ENCODE measurements at places on chromosomes 5 and 9.

DNA sequence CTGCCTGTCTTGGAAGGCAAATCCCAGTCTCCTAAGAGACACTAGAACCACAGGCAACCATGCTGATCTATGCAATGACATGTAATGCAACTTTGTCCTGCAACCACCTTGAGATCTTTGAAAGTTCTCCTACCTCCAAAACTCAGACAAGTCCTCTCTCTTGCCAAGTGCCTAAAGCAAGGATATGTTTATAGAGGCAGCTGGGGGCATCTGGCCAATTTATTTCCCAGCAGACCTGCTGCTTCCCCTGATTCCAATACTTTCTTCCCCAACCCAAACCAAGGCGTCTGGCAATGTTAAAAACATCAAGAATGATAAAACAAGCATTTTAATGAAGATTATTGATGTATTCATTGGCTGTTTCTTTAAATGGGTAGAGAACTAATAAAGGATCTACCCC lies 138.4 kb downstream of the DOCK8 start:
- DNase-seq = no peak

GRCh38 chr5:112800891-112801290 lies 60.2 kb upstream of the SRP19 start:
- DNase-seq = no peak

DNA sequence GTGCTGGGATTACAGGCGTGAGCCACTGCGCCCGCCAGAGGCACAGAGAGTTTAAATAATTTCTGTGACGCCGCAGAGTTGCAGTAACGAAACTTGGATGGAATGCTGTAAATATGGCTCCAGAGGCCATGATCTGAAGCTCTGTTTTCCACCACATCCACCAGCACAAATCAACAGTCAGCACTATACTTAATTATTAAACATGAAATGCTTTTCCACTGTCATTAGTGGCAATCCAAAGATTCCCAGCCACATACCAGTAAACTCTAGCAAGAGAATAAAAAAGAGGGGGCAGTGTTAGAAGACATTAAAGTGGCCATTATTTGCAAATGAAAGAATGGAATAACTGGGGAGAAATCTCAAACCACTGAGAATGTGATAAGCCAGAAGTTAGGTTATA lies 242.5 kb downstream of the DIRAS2 start:
- no peak for DNase-seq

- DNase-seq = no peak
These were observed 272.2 kb upstream of the ADRA1B start for GRCh38 chr5:159644053-159644452.

DNA sequence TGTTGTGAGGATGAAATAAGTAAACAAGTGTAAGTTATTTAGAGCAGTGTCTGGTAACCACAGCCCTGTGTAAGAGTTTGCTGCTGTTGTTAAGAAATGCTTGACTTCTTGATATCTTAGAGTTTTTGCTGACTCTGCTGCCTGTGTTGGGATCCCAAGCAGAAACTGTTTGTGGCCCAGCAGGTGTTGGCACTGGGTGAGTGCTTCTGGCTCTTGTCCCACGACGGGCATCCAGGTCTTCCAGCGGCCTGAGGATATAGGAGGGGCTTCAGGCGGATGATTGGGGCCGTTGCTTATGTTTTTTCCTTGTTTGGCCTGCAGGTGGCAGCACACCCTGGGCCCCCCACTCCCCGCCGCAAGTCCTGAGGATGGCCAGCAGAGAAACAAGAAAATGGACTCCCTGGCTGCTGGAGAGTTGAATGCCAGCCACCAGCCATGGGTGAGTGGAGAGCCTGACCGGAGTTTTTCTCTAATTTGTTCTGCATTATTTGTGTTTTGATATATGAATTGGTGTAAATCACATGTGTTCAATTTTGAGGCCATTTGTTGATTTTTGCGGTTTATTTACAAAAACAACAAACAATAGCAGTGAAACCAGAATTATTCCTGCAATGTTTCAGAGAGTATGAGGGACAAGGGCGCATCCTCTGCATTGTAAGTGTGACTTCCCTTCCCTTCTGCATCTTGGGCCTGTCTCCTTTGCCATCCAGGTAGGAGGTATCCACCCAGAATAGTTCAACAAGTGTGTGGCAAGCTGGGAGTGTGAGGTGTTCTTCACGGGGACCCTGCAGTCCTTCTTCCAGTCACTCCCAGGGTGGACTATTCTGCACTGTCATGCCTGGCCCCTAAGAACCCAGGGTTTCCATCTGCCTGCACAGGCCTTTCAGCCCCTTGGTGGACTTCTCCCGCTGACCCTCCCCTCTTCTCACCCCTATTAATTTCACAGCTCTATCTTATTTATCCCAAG lies 50.3 kb downstream of the SLC22A5 start:
- DNase-seq = peak; percentile 69

- DNase-seq = no peak
These were observed 22.3 kb downstream of the CAAP1 start for GRCh38 chr9:26870292-26870691.

GRCh38 chr5:72138943-72139521 lies 31.8 kb downstream of the MAP1B start:
- no peak for DNase-seq

DNA sequence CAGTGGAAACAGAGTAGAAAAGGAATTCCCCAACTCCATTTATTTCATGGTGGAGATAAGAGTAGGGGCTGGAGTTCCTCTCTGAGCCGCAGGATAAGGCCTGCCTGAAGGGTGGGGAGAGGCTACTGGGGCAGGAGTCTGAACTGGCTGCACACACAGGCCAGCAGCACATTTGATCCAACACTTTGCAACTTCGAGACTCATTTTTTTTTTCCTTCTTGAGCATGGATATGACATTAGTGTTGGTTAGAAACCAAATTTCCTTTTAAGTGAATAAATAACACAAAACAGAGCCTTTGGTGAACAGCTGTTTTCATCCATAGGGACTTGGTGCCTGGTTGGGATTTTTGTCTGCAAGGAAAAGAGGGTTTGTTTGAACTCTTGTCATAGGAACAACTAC lies 76.6 kb downstream of the RALGPS1 start:
- DNase-seq = no peak

- no peak for DNase-seq
These were observed 83.2 kb downstream of the FOXD1 start for GRCh38 chr5:73365301-73365853.

DNA sequence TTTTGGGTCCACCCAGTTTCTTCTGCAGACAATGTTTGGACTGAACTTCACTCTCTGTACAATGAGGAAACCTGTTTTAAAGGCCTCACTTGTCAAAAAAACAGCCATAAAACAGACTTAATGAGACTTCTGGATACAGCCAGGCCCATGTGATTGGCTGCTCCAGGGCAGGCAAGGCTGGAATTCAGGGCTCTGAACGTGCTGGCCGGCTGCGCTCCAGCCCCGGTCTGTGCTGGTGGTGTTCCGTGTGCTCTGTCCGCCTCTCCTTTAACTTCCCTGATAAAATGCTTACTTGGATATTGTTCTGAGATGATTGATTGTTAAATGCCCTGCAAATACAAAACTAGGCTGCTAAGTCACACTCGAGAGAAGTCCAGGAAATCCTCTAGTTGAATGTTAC lies 131.2 kb upstream of the KLF4 start:
- no peak for DNase-seq

- DNase-seq = no peak
These were observed 179.7 kb upstream of the ISL1 start for GRCh38 chr5:51203598-51203997.

DNA sequence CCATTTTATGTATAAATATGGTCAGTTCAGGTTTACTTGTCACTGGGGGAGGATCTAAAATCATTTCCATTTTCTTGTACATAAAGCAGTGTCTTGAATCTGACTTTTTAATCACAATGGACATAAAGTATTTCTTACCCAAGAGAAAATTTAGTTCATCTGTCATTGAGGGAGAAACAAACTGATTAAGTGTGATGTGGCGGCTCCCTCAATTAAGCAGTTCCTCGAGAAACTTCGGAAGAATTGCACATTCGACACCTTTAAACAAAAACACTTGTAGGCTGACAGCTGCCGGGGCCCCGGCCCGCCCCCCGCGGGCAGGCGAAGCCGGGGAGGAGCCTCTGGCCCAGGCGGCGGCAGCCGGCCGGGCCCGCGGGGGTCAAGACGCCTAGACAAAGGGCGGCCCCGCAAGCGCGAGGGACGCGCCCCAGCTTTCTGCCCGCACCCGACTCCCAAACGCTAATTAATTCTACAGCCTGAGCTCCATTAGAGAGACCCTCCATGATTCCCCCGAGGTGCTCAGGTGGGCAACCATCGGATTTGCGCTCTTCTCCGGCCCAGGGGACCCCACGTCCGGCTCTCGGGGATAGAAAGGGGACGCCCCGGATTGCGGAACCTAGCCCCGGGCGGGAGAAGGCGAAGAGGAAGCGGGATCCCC lies 750 bp downstream of the TRIM36 start:
- no peak for DNase-seq

GRCh38 chr9:98187926-98188325 lies 4.5 kb downstream of the CORO2A start:
- DNase-seq = no peak

DNA sequence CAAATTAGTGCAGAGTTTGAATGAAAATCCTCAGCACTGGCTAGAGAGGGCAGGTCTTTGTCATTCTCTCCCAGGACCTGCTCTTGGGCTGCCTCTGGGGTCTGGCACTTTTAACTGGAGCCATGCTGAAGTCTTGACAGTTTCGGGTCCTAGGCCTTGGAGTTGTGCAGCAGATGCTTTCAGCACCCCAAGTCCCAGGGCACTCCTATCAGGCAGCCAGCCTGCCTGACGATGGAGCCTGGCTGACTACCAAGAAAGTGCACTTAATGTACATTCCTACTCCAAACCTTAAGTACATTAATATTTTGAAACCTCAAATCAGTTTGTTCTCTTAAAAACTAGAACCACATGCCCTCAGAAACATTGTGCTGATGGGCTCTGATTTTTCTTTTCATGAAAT lies 69.3 kb upstream of the CXCL14 start:
- DNase-seq = no peak

GRCh38 chr5:90740244-90740799 lies 181.7 kb downstream of the ADGRV1 start:
- no peak for DNase-seq

DNA sequence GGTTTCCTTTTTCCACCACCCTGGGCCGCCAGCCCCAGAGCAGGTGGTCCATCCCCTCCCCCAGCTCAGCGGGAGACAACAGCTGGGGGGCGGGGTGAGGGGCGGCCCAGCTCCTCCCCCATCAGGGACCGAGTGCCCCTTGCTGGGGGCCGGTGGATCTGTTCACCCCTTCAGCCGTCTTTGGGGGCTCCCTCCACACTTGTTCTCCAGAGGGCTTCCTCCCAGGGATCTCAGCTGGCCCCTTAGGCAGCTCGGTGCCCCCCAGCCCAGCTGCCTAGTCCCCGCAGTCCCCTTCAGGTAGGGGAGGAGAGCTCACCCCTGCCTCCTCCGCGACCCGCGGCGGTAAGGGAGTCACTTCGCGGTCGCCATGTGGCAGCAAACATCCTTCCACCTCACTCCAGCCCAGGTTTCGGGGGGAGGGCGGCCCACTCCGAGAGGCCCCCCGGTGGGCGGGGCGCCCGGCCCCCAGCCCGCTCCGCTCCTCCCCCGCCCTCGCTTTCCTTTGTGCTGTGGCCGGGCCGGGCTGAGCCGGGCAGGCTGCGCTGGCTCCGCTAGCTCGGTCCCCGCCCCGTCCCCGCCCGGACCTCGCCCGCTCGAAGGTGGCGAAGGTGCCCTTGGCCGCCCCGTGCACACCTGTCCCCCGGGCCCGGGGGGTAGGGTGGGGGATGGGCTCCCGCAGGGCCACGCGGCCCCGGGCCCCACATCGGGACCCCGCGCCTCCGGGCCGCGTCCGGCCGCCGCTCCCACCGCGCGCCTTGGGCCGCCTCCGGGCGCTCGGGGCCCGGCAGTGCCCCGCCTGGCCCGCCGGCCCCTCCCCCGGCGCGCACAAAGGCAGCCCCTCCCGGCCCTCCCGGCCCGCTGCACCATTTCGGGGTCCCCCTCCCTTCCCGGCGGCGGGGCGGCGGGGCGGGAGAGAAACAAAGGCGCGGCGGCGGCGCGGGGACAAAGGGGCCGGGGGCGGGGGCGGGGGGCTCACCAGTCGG lies 683 bp downstream of the DBN1 start:
- DNase-seq = peak; percentile 86

DNA sequence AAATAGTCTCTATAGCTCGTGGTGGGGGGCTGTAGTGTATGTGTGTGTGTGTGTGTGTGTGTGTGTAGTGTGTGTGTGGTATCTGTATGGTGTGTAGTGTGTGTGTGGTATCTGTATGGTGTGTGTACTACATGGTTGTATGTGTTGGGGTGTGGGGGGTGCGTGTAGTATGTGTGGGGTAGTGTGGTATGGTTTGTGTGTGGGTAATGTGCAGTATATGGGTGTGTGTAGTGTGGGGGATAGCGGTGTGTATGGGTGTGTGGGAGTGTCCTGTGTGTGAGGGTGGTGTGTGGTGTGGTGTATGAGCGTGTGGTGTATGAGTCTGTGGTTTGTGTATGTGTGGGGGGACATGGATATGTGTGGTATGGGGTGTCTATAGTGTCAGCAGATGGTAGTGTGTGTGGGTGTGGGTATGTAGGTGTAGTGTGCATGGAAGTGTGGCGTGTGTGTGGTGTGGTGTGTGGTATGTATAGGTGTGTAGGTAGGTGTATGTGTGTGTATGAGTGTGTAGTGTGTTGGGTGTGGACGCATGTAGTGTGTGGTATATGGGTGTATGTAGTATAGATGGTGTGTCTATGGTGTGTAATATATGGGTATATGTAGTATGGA lies 145.8 kb upstream of the IQGAP2 start:
- no peak for DNase-seq

GRCh38 chr9:15837079-15837679 lies 284.3 kb downstream of the CCDC171 start:
- DNase-seq = peak; percentile 6

DNA sequence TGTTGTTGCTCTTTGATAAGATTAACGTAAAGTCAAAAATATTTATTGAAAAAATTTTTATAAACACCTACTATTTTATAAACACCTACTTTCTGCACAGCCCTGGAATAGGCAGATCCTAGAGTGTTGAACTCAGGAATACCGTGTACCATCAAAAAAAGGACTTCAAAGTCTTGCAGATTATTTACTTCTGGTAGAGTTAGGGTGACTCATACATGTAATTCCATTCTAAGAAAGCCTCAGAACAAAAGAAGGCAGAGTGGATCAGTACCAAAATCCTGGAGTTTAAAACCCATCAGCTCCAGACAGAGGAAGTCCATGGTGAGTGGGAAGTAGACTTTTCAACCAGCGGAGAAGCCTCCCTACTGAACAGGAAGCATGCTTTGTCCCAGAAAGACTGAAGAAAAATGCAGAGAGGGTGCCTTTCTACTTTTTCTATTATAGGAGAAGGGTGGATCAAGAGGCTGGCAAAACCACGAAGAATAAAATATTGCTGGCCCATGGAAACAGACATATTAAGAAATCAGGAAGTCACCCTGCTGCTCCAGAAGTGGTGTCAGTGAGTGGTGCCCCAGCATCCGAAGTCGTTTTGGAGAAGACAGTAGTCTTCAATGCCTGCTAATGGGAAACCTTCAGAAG lies 45.1 kb upstream of the DAB2 start:
- no peak for DNase-seq

- DNase-seq = no peak
These were observed 28.7 kb downstream of the PCSK1 start for GRCh38 chr5:96404191-96404867.

Measured in HuH-7.5 (cell line).